Occipital lobe (tissue), 3 donors: ENCODE measurements at places on chromosomes 2 and 18.

DNA sequence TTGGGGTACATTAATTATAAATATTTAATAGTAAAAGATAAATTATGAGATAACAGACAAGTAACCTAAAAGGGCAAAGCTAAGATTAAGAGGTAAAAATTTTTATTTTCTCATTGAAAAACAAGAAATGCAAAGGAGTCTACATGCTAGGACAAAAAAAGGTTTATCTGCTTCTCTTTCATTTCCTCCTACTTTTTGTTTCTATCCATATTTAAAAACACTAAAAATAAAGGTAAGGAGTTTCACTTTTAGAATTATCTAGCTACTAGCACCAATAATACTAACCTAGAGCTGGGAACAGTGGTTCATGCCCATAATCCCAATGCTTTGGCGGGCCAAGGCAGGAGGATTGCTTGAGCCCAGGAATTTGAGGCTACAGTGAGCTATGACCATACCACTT, 1551.7 kb upstream of the SLC39A10 start:
- DNase-seq = no peak

GRCh38 chr2:212136216-212136795, 402.3 kb downstream of the ERBB4 start:
- no peak for DNase-seq

DNA sequence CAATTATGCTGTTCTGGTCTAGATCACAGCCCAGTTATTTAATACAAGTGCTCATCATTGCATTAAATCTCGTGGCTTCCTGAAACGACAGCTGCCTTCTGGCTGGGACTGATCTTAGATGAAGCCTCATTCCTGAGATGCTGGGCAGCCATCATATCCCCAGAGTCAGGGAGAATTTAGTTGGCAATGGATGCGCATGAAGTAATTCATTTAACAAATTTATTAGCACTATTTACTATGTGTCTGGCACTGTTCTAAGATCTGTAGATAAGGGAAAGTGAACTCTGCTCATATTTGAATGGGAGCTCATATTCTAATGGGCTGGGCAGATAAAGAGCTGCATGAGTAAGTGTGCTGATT, 244.7 kb downstream of the KCNS3 start:
- no peak for DNase-seq

DNA sequence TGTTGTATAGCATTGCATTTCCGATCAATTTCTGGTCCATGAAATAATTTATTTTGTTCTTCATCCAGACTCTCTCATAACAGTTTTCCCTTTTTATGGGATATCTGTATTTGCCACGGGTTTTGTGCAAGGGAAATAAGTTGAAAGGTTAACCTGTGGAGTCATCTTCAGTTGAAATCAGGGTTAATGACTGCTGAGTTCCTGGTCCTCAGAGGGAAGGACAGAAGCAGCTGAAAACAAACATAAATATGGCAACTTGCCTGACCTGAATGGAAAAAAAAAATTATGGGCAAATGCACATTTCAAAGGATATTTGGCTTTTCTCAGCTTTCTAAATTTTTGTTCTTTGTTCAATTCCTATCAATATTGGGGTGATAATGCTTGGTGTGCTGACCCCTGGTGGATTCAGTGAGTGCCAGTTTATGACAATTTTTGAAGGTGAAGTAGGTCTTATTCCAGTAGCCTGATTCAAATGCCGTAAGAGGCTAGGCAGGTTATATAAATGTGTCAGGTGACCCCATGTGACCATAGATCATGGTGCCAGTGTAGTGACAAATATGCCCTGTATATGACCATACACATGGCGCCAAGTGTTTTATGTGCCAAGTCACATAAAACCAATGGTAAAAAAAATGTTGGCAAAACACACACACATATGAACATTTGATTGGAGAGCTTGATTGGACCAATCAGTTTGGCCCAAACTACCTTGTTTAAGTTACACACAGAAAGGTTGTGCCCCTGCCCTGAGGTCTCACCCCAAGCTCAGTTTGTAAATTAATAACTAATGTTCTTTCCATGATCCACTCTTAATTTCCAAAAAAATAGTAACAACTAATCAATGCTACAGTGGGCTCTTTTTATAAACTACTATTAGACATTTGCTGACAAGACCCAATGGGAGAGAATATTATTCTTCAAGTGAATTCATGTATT, 47.6 kb upstream of the FAM124B start:
- no peak for DNase-seq

- no peak for DNase-seq
Measured at GRCh38 chr2:65227020-65227455, 593 bp upstream of the ACTR2 start.

DNA sequence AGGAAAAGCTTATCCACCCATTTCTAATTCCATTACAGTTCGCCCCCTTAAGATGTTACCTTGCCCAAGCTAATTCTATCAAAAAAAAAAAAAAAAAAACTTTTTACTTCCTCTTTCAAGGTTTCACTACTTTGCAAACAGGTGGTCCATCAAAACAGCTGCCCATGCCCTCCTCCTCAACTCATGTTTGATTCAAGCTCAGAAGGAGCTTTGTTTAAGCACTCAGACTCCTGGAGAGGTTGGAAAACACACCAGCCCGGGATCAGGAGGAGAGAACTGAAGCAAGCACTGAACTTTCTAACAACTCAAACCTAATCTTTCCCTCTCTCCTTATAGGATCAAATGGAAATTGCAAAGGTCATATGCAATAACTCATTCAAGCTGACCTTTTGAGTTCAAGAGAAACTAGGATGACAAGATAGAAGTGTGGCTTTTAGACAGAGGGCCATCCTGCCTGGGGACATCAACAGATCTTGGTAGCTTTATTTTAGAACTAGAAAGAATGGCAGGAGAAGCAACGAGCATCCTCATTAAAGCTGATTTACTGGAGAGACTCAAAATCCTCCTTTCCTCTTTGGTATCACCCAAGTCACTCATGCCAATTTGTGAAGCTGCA, 28.3 kb upstream of the FZD7 start:
- no peak for DNase-seq

DNA sequence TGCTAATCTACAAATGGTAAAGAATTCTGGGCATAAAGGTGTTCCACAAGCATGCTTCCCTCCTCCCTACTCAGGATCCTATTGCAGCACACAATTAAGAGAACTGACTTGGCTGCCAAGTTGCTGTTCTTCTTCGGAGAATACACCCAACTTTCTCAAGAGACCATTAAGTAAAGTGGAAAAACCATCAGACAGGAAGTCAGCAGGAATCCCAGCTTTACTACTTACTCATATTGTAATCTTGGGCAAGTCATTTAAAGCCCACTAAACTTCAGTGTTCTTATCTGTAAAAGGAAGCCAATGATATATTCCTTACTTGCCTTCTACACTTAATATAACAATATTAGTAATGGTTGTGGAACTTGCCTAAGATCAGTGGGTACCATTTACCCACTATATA, 37.8 kb downstream of the PSTPIP2 start:
- no peak for DNase-seq

- no peak for DNase-seq
Measured at GRCh38 chr2:120770176-120770575, 34.5 kb downstream of the GLI2 start.

- DNase-seq = no peak
Measured at GRCh38 chr18:34028324-34028723, 196.4 kb downstream of the NOL4 start.

GRCh38 chr2:241796610-241797138, 12.3 kb upstream of the NEU4 start:
- DNase-seq = no peak

- DNase-seq = no peak
Measured at GRCh38 chr2:135063210-135063609, 11.1 kb downstream of the RAB3GAP1 start.

DNA sequence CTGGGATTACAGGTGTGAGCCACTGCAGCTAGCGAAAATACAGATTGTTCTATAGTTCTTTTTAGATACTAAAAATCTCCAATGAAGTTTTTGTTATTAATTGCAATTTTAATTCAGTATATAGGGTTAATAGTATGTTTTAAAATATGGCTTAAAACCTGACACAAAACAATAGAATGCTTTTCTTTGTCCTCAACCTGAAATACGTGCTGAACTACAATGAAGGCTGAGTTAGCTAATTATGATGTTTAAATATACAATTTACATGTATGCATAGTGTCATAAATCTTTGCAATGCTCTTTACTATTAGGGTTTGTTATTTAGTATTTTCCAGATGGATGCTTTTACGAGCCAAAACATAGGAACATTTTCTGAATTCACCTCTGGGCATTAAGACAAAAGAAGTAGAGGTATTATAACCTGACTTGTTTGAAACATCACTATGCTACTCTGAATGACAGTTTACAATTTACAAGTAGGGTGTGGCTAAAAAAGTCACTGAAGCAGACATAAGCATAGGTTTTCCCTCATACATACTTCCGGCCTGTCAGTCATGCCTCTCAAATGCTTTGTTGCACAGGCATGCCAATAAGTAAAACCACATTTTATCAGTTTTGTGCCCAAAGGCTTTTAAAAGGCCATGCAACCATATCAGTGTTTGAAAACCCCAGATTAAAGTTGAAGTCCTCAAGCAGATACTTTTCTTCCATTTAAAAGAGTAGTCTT, 168.3 kb downstream of the OTX1 start:
- DNase-seq = no peak
